Stimulated activated CD8-positive, alpha-beta memory T cell treated with anti-CD3 and anti-CD28 coated beads, Interleukin-7, amount 100 ng/mL, for 1 hour (primary cell): ENCODE measurements at places on chromosomes 16 and 17.

DNA sequence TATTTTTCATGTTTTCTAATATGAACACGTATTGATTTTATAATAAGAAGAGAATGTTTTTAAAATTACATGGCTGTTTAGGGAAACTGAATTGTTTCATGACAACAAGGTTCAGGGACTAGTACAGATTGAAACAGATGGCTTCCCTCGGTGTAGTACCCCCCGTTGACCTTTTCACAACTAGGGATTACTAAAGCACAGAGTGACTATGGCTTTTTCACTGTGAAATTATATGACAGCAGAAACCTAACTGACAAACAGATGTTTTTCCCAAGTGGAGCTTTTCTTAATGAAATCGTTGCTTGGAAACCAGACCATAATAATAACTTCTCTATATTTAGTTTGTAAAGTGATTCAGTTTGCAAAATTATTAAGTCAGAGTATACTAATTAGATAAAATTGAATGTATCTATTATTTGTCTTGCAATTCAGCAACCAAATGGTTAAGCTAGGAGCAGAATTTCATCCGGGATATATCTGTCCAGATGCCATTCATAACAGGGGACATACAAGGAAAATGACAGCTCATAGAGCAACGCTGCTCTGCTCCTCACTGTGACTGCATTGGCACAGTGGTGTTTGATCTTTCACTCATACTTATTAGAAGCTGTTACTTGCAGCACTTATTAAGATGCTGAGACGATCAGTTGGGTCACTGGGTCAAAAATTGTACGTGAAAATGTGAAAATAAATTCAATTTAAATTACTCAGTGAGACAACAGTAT is 111.7 kb downstream of the TANGO6 start:
- DNase-seq: no peak

DNA sequence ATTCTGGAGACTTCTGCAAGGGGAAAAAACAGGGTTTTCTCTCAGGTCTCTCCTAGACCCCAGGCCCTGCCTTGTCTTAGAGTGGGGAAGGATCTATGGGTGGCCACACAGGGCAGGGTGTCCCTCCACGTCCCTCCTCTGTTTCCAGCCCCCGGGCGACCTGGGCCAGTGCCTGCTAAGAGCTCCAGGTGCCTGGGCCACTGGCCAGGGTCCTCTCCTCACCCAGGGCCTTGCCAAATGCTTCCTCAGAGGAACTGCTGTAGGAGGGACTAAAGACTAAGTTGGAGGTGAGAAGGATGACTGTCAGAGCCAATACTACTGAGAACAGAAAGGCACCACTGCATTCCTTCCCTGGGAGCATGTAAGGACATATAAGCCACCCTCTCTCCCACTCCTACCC is 11.4 kb downstream of the NOS2 start:
- DNase-seq: no peak

- no peak for DNase-seq
Measured at GRCh38 chr16:69338557-69339288, 641 bp downstream of the COG8 start.

GRCh38 chr17:60535382-60536279 is 9.6 kb upstream of the APPBP2 start:
- no peak for DNase-seq

GRCh38 chr17:16569358-16569712 is 331 bp upstream of the ZNF287 start:
- DNase-seq: no peak

- DNase-seq: no peak
Measured at GRCh38 chr17:62807812-62808575, at the start of gene MARCHF10. TSS of gene MARCHF10 (minus strand) at chr17:62808314. CDS start at chr17:62801735, 6,579 bp downstream.

- DNase-seq: no peak
Measured at GRCh38 chr17:38605841-38606645, at the start of gene SRCIN1. TSS of gene SRCIN1 (minus strand) at chr17:38605952. CDS start at chr17:38605705, 247 bp downstream.

GRCh38 chr17:80827646-80828643 is 163.7 kb upstream of the CHMP6 start:
- DNase-seq: no peak

GRCh38 chr16:67942200-67942509 is 1.8 kb downstream of the LCAT start:
- no peak for DNase-seq

DNA sequence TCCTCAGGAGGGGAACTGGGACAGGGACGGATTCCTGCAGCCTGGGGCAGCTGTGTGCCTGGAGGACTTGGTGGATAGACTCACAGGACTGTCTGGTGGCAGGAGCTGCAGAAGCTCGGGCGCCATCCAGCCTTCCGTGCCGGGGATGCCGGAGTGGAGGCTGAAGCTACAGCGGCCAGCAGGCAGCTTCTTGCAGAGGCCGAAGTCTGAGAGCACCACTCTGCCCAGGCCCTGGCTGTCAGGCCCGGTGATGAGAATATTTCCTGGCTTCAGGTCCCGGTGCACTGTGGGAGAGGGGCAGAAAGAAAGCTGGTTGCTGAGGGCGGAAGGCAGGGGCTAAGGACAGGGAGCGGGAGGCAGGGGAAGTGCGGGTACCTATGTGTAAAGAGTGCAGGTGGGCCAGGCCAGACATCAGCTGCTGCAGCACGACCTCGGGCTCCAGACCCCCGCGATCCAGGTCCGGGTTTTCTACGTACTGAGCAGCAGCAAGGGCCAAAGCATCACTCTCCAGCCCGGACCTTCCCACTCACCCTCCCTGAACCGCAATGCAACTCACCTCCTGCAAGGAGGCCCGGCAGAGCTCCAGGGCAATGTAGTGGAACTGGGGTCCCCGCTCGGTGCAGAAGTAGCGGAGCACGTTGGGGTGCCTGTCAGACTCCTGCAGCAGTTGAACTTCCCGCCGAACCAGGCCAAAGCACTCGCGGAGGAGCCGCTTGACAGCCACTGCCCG is 16.1 kb downstream of the PLK1 start:
- no peak for DNase-seq

- no peak for DNase-seq
Measured at GRCh38 chr17:21161498-21162393, 35.0 kb downstream of the DHRS7B start.

GRCh38 chr17:29836643-29837042 is 93.4 kb downstream of the SSH2 start:
- no peak for DNase-seq

- no peak for DNase-seq
Measured at GRCh38 chr16:30723725-30724355, 24.4 kb upstream of the PHKG2 start.

GRCh38 chr17:27747462-27748359 is 52.6 kb downstream of the NOS2 start:
- no peak for DNase-seq

DNA sequence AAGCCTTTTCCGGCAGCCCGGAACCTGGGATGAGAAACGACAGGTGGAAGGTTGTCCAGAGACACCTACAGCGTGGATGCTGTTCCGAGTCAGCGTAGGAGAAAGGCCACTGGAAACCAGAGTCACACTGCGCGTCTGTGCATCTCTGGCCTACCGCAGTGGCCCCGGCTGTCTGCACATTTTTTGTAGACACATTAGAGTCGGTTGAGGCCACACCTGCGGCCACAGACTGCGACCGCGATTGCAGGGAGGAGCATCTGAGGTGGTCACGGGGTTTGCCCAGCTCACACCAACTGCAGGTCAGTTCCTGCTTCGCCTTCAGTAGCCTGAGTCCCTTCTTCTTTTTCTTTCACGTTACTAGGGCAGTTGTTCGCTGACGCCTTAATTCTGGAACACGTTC is 52.4 kb downstream of the WDR45B start:
- no peak for DNase-seq

- no peak for DNase-seq
Measured at GRCh38 chr17:73476890-73477350, 165.1 kb upstream of the CDC42EP4 start.

DNA sequence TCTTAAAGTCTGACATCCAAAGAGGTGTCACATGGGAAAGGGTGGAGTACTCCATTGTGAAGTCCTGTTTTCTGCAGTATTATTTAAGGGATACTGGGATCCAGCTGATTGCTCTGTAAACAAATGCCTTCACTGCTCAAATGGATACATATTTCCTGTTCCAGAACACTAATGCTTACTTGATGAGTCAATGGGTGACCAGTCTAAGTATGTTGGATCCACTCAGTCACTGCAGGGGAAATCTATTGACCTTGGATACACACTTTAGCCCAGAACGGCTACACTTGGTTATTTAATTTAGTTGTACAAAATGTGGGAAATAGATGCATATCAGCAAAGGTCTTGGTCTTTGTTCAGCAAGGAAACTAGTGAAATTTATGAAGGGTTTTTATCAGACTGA is 261.4 kb downstream of the MAP2K4 start:
- DNase-seq: no peak

GRCh38 chr16:9521749-9522370 is 430.4 kb downstream of the HAPSTR1 start:
- no peak for DNase-seq

- no peak for DNase-seq
Measured at GRCh38 chr16:86335266-86336172, 174.8 kb upstream of the FOXF1 start.

DNA sequence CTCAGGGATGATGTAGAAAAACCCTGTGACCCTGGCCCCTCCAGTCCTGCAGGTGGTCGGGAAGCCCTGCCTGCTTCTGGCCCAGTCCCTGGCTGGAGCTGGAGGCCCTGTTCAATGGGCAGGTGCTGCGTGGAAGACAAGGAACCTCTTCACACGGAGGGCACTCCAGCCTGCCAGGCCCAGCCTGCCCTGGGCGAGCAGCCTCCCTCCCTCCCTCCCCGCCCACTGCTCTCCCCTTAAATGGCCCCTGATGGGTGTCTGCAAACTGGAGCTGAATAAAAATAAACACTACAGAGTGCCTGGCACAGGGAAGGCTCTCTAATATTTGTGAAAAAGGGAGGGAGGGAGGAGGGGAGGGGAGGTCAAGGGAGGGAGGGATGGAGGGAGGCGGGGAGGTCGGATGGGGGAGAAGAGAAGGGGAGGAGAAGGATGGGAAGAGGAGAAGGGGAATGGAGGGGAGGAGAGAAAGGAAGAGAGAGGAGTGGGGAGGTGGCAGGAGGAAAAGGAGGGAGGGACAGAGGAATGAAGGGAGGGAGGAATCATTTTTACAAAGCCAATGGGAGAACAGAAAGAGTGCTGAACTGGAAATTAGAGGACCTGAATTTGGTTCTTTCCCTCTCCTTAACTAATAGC is 222.8 kb upstream of the TNRC6C start:
- no peak for DNase-seq

DNA sequence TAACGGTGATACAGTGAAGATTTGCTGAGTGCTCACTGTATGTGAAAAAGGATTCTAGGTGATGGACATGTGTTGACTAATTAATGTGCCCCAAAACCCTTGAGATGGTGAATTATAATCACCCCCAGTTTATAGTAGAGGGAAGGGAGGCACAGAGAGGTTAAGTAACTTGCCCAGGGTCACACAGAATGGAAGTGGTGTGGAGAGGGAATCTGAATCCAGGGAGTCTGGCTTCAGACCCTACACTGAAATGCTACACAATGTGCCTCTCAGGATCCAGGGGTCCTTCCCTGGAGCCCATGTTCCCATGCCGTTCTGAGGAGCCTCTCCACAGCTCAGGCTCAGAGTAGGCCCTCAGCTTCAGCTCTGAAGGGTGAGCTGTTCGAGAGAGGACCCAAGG is 11.6 kb downstream of the TRPV2 start:
- DNase-seq: no peak

- DNase-seq: no peak
Measured at GRCh38 chr16:30533146-30533522, 1.5 kb downstream of the ZNF747 start.

- no peak for DNase-seq
Measured at GRCh38 chr16:56520251-56520577, 390 bp upstream of the BBS2 start.

DNA sequence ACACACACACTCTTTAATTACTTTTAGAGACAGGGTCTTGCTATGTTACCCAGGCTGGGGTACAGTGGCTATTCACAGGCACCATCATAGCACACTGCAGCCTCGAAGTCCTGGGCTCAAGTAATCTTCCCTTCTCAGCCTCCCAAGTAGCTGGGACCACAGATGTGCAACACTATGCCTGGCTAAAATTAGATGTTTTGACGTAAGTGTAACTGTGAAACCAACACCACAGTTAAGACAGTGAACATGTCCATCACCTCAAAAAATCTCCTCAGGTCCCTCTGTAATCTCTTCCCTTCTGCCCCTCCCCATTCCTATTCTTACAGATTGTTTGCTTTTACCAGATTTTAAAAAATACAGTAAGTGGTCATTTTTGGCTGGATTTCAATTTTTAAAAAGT is 66.7 kb downstream of the RPGRIP1L start:
- DNase-seq: no peak

DNA sequence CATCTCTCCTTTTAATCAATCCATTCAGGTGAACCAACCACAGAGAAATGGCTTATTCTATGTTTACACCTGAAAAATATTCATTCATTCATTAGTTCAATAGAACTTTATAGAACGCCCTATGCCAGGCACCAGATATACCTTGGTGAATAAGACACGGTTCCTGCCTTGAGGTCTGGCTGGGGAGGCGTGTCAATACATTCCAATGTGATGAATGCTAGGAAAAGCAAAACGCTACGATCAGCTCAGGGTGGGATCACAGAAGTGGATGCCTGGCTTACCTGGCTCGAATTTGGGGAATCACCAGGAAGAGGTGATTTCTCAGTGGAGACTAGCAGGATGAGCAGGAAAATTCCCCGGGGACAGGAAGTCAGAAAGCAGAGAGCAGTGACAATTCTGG is 17.5 kb upstream of the WFIKKN2 start:
- DNase-seq: no peak

GRCh38 chr16:49120631-49121030 is 161.0 kb downstream of the CBLN1 start:
- DNase-seq: no peak

- peak; percentile 98 for DNase-seq
Measured at GRCh38 chr17:59106463-59107305, at the start of gene TRIM37. TSS of gene TRIM37 (minus strand) at chr17:59106880. CDS start at chr17:59106461, 419 bp downstream.
